Left lung (tissue), 14 donors: ENCODE measurements at places on chromosomes 4 and X. TPM values are rescaled to one million over a fixed set of nuclear protein-coding genes. Genes with fewer than 3 reads are reported as not detected.

DNA sequence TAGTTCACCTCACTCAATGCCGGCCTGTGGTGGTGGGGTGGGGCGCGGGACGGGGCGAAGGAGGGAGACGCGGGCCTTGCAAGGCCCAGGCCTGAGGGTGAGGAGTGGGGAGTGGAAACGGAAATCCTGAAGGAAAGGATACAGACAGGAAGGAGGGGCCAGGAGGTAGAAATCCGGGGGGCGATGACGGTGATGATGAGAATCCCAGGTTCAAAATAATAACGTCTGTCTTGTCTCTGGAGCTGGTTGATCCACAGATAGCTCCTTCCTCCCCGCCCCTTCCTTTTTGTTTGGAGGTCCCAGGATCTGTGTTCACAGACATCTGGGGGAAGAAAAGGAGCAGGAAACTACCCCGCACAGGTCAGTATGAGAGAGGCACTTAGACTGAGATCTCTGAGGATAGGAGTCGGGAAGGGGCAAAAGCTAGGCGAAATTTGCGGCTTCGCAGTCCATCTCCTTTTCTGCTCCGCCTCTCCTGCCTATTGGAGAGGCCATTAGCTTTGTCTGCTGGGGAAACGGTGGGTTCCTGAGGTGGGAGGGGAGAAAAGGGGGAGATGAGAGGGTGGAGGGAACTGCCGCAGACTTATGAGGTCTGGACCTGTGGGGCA lies 746 bp downstream of the TCEAL7 start:
- no peak for DNase-seq

GRCh38 chrX:13719192-13719856 lies 15.1 kb downstream of the TRAPPC2 start:
- no peak for DNase-seq

DNA sequence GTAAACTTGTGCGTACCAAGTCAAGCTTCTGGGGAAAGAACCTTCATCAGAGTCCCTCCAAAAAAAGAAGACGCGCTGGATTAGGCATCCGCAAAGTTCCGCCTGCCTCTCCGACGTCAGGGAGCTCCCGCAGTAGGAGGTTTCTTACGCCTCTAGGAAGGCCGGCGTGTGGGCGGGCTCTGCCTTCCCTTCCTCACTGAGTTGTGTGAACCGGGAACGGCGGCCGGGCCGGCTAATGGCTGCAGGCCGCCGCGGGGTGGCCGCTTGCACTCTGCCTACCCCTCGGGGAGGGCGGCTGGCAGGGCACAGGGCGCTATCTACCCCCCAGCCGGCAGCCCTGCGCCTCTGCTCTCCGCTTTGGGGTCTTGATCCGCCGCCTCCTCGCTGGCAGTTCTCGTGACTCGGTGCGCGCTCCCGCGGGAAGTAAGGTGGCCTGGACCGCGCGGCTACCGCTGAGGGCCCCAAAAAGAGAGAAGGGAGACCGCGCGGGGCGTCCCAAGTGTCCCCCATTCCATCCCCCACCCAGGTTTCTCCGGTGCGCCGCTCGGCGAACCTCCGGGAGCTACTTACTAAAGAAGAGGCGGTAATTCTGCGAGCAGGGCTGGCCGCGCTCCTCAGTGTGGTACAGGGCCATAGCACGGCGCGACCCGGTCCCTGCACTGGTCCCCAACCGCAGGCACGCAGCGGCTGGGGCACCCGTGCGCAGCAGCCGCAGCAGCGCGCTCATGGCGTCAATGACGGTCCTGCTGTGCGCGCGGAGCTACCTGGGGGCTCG lies at the start of gene PPA2:
PPA2 (minus strand) TSS at position 739 of the 775 bp plus-strand sequence; CDS start at position 727, 12 bp downstream.
- DNase-seq, result peak; percentile 94

DNA sequence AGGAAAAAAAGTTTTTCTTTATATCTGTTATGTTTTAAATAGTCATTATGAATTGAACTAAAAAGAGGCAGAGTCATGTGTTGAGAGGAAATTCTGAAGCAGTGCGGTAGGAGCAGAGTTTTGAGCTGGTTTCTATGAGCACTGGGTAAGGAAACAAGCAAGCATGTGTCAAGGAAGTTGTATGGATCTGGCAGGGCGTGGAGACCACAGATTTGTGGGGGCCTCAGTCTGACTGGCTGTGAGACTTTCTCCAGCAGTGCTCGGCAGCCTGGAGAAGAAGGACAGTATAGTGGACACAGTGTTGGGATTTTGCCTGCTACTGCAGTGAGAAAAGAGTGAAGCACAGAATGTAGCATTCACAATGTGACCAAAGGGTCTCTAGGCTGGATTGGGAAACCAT lies 399.1 kb downstream of the INPP4B start:
- DNase-seq, result no peak

GRCh38 chrX:31609130-31609529 lies 537.3 kb upstream of the FTHL17 start:
- no peak for DNase-seq

- peak; percentile 93 for DNase-seq
These were observed 26.3 kb downstream of the UTP14A start for GRCh38 chrX:129932016-129932820.

- no peak for DNase-seq
These were observed 18.0 kb upstream of the PDZD4 start for GRCh38 chrX:153848325-153848724.

DNA sequence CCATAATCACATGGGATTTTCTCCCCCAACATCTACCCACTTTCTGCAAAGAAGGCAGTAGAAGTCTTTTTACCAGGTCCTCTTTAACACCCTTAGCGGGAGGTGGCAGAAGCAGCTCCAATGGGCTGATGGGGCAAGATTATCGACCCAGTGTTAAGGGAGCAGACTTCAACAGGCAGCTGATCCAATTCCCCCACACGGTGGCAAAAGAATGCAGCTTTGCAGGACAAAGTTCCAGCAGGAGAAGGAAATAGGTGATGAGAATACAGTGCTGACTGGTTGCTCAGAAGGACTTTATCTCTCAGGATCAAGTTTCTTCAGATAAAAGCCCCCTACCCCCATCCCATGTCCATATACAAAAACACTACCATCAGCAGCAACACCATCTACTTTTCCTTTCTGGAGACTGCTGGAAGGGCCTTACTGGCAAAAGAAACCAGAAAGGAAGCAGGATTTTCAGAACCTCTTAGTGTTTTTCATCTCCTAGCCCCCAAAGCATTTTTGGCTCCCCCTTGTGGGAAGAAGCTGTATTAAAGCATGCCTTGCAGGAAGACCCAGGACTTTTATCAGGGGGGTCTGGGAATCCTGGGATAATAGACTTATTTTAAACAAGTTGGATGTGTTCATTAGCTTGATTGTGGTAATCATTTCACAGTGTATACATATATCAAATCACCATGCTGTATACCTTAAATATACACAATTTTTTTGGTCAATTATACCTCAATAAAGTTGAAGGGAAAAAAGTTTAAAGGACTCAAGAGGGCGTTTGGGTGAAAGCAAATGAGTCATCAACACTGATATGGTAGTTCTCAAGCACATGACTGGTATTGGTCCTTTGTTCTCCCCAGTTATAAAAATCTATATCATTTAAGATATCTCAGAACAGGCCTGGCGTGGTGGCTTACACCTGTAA lies 146.4 kb downstream of the GPC3 start:
- no peak for DNase-seq

GRCh38 chrX:95733426-95733825 lies 951.2 kb upstream of the DIAPH2 start:
- no peak for DNase-seq

- no peak for DNase-seq
These were observed 11.3 kb downstream of the GPC4 start for GRCh38 chrX:133403984-133404383.

- DNase-seq, result no peak
These were observed 1.2 kb downstream of the ARHGAP6 start for GRCh38 chrX:11664211-11665167.

DNA sequence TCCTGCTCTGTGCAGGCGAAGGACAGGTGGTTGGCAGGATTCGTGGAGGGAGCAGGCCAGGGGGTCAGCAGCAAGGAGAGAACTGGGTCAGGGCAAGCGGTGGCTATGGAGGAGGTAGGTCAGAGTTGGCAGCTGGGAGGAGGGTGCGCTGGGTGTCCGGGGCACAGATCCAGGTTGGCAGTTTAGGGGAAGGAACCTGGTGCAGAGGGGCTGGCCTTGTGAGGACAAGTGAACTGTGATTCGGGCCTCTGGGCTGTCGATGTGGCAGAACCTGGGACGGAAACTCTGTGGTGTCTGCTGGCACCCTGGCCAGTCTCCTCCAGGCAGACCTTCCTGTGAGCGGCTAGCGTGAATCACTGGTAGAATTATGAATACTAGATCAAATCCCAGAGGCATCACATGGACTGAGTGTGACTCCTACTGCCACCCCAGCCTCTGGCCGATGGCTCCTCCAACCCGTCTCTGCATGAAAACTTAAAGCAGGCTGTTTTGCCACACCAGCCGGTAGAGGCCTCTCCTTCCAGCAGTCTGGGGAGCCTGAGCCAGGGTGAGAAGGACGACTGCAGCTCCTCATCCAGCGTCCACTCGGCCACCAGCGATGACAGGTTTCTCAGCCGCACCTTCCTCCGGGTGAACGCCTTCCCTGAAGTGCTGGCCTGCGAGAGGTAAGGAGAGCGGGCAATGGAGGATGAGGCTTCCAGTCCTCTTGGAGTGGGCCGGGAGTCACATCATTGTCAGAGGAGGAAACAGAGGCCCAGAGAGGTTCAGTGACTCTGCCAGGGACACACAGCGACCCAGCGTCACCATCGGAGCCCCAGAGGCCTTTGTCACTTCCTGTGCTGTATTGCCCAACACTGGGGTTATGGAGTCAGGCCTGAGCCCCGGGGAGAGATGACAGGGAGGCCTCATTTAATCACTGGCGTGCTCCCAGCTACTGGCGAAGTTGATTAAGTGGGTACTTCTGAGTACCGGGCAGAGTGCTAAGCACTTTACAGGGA lies 20.3 kb downstream of the EVC start:
- DNase-seq, result peak; percentile 62

- no peak for DNase-seq
These were observed 55.2 kb downstream of the TBC1D14 start for GRCh38 chr4:6964858-6965257.

GRCh38 chrX:56600141-56600540 lies 36.7 kb downstream of the UBQLN2 start:
- no peak for DNase-seq

GRCh38 chr4:2375427-2375826 lies 43.0 kb downstream of the ZFYVE28 start:
- no peak for DNase-seq

- DNase-seq, result no peak
These were observed 52.7 kb downstream of the STARD8 start for GRCh38 chrX:68699960-68700746.

Gene CLDN22
- polyA plus RNA-seq, result 0.47 TPM

Gene TKTL1
- 0.43 TPM for polyA plus RNA-seq

Gene PPEF2
- 0.54 TPM for polyA plus RNA-seq

Gene DUX4
- polyA plus RNA-seq, result not detected

Gene EFHC2
- 4.3 TPM for polyA plus RNA-seq

Gene DMP1
- not detected for polyA plus RNA-seq

Gene ANXA5
- 623 TPM for polyA plus RNA-seq
